ENCODE measurements at places on chromosomes 16 and 17.
A peak's percentile ranks its signal among the peaks of the same experiment; 100 is the strongest.

DNA sequence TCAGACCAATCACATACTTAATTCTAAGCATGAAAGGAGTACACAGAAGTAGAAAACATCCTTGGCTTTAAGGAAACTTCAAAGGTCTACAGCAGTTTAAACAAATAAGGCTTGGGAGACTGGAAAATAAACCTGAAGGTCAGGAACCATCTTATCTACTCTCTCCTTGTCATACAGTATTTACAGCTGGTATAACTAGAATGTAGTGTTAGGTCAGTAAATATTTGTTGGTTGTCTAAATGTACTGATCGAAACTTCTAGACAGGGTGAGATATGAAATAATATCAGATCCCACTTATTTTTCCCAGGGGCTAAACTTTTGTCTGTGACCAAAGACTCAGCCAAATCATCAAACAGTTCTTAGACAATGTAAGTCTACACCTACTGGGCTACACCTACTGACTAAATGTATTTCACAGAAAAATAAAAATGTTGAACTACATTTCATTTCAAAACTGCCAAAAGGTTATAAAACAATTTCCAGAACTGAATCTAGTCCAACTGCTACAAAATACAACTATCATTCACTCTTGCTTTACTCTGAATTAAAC, 27.1 kb upstream of the TMEM97 start:
- DNase-seq, result no peak

DNA sequence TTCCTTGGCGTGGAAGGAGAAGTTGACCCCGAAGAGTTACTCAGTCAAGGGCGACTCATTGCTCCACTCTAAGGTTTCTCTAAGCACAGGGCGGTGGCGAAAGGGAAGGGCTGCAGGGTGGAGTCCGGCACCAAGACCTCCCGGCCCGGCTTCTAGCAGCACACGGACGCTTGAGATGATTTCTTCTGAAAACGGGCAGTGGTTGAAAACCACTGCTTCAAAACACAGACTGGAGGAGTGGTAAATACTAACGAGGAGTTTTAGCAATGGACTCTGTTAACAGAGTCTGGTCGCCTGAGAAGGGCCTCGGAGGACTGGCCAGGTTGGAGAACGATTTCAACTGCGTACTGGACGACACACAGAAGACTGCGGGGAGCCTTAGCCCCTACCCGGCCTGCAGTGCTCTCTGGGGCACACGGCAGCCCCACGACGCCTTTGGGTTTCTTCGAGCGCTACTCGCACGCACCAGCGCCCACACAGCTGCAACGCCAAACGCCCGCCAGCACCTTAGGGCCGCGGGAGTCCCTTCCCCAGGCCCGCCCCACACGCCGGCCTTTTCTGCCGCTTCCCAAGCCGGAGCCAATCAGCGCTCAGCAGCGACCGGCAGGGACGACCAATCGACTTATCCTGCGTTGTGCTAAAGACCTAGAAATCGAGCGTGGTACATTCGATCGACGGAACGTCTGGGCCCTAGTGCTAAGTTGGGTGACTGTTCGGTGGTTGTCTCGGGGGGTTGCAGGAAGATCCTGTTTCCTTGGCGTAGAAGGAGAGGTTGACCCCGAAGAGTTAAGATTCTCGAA, 14.4 kb upstream of the CA4 start:
- DNase-seq, result peak; percentile 92

DNA sequence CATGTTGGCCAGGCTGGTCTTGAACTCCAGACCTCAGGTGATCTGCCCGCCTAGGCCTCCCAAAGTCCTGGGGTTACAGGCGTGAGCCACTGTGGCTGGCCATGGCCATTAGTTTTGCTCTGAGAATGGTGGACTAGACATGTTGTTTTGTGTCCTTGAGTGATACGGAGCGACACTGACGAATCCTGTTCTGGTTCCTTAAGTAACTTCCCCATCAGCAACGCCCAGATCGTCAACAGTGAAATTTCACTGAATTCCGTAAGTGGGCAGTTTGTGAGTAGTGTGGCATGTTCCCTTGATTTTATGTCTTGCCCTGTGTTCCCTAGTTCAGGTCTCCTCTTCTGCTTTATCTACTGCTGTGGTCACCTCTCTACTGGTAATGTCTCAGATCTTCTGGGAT, 67.4 kb downstream of the SNX29 start:
- DNase-seq, result no peak

DNA sequence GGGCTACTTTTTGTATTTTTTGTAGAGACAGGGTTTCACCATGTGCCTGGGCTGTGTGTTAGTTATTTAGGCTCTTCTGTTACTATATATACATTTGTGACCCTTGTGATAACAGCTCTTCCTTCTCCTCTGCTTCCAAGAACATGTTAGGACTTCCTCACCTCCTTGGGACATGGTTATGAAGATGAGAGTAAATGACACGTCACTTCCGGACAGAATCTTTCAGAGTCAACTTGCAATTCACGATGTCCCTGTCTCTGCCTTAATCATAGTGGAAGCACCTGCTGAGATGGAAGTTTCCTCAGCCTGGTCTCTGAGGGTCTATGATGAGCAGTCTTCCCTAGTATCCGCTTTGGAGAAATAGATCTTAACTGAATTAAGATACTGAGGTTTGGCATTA, 42.9 kb downstream of the CCDC42 start:
- no peak for DNase-seq

- no peak for DNase-seq
Measured at GRCh38 chr17:29710520-29710884, 87.8 kb upstream of the CORO6 start.

DNA sequence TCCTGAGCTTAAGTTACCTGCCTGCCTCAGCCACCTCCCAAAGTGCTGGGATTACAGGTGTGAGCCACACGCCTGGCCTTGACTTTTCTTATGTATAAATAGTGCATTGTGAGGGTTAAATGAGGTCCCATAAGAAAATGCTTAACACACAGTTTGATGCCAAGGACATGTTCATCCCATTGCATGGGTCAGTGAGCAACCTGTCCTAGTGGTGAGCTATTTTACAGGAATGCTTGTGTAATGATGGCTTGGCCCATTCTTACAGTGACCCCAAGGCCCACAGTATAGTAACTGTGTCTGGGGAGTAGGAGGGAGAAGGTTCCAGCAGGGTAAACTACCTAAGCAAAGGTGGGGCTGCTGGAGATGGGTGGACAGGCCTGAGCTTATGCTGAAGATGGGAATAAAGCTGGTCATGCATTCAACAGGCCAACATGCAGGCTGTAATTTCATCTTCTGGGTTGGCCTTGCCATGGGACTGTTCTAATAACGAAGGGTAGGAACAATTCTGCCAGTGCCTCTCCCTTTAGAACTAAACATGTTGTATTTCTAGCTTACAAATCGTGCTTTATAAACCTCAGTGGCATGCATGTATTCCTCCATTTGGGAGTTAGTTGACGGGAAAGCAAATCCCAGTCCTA, 6.2 kb downstream of the ACSF2 start:
- no peak for DNase-seq

- DNase-seq, result peak; percentile 30
Measured at GRCh38 chr17:1648173-1648962, 1.3 kb downstream of the RILP start.

GRCh38 chr17:40319651-40320540, 10.9 kb downstream of the RARA start:
- no peak for DNase-seq

All from EH (cell line).